Stimulated activated CD4-positive, alpha-beta T cell treated with anti-CD3 and anti-CD28 coated beads, TNF-alpha, amount 100 ng/mL, for 4 hours (primary cell): ENCODE measurements at places on chromosomes 11 and 22.

GRCh38 chr22:19177164-19178064 is 1.1 kb downstream of the SLC25A1 start:
- no peak for DNase-seq

DNA sequence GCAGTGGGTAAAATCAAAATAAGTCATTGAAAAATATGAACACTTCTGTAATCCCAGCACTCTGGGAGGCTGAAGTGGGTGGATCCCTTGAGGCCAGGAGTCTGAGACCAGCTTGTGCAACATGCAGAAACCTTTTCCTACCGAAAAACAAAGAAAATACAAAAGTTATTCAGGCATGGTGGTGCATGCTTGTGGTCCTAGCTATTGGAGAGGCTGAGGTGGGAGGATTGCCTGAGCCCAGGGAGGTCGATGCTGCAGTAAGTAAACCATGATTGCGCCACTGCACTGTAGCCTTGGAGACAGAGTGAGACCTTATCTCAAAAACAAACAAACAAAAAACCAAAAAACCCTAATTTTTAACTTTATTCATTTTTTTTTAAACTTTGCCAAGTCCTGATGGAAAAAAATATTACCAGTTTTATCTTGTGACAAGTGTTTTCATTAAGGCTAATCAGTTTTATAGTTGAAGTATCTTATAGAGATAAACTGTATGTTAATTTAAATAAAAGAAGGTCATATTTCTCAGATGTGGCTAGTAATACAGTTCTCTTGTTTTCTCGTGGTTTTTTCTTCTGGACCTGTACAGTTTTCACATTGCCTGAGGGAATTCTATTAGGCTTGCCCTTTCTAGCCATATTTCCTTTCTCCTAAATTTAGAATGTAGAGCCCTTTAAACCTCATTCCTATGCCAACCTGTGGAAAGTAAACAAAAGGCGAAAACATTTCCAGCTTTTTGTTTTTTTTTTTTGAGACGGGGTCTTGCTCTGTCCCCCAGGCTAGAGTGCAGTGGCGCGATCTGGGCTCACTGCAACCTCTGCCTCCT is 9.4 kb downstream of the HIPK3 start:
- DNase-seq = no peak

DNA sequence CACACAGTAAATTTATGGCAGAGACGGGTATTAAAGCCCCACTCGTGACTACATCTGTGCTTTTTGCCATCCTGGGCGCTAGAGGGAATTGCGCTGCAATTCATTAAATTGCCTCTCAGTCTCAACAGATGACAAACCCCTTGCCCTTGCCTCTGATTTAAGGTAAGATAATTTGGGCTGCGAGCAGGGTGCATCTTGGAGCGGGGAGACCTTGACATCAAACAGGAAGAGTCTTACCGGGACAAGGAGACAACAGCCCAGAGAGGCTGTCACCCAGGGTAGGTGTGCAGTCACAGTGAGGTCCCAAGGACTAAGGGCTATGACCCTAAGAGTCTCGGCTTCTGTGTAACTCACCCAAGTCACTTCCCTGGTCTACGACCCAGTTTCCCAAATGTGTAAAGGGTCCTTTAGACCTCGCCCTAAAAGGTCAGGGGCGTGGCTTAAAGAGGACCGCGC is 449 bp upstream of the TOM1 start:
- DNase-seq = peak; percentile 18

GRCh38 chr11:62149986-62150886 is 26.4 kb downstream of the INCENP start:
- DNase-seq = no peak

DNA sequence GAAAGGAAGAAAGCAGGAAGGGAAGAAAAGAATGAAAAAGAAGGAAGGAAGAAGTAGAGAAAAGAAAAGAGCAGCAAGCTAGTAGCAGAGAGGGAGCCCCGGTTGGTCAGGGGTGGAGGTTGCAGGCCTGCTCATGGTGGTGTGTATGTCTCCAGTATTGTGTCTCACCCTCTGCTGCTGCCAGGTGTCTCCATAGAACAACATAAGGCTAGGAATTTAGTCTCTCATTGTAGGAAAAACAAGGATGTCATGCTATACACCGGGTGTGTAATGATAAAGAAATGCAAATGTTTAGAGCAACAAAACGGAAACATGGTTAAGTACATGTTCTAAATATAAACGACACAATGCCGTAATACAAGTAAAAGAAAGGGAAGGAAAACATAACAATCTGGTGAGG is 342.5 kb downstream of the NTM start:
- DNase-seq = no peak

- no peak for DNase-seq
Measured at GRCh38 chr11:33509632-33510031, 191.0 kb downstream of the C11orf91 start.

DNA sequence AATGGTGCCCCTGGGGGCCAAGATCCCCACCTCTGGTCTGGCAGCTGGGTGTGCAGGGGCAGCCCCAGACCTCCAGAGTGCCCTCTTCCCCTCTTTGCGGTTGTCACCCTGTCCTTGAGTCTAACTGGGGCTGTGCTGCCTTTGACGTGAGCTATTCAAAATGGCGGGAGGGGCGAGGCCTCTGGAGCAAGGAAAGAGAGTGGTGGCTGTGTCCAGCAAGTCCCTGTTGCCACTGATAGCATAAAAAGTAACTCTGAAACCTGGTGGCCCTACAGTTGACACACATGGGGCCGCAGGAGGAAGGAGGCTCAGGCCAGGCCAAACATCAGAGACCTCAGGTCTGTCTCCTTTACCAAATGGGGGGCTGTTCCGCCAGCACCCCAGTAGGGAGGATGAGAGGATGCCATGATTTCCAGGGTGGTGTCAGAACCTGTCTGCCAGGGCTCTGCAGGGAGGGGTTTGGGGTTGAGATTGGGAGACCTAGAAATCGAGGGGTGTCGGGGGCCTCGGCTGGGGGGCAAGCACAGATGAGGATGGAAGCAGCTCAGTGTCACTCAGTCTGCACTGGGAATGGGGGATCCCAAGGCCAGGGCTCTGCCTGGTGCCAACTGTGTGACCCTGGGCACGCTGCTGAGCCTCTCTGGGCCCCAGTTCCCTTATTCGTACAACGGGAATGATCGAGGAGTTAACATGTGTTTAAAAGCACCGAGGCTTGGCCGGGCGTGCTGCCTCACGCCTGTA is 49.2 kb upstream of the KCNQ1OT1 start:
- no peak for DNase-seq

DNA sequence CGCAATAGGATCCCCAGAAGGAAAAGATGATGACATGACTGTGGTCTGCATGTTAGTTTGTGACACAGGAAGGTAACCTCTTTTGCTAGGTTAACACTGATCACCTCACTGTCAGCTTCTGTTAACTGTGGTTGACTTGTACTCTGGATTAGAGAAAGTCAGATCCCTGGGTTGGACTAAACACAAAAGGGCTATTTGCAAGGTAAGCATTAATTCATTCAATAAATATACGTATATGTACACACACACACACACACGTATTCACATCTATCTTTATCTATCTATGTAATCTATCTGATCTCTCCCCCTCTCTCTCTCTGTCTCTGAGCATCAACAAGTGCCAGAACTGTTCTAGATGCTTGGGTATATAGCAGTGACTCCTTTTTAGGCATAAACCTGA is 136.1 kb upstream of the SNX19 start:
- no peak for DNase-seq

GRCh38 chr11:47337229-47337924 is 15.1 kb downstream of the MYBPC3 start:
- no peak for DNase-seq

DNA sequence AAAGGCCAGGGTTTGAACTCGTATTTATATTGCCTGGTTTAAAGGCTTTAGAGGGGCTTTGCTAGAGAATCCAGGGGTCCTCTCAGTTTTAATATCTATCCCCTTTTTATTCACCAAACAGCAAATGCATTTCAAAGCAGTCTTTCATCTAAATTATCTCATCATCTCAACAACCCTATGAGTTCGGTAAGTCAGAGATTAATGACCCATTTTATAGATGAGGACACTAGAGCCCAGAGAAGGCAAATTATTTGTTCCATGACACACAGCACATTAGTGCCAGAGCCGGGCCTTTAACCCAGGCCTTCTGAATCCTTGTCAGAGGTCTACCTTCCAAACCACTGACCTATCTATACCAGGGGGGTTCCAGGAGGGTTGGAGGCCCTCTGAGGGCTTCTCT is 16.8 kb upstream of the YWHAH start:
- no peak for DNase-seq

DNA sequence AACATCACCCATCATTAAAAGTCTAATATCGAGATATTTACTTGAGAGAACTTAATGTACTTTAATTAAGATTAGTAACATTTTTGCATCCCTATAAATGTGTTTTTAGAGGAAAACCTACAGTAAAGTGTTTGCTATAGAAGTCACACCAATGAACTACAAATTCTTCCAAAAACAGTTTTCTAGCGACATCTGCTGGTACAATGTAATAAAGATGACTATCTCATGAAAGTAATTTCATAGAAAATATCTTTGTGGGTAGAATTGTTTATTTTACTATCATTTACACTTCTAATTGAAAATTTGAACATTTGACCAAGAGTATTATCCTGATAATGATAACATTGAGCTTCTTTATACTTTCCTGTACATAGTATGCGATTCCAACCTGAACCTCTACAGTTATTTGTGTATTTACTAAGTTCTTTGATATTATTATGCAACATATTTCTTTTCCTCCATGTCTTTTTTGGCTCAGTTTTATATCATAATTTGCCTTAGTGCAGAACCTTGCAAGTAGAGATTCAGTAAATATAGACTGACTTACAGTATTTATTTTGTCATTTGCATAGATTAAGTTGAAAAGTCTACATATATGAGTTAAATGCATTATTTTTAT is 252.7 kb downstream of the TMEM135 start:
- no peak for DNase-seq

DNA sequence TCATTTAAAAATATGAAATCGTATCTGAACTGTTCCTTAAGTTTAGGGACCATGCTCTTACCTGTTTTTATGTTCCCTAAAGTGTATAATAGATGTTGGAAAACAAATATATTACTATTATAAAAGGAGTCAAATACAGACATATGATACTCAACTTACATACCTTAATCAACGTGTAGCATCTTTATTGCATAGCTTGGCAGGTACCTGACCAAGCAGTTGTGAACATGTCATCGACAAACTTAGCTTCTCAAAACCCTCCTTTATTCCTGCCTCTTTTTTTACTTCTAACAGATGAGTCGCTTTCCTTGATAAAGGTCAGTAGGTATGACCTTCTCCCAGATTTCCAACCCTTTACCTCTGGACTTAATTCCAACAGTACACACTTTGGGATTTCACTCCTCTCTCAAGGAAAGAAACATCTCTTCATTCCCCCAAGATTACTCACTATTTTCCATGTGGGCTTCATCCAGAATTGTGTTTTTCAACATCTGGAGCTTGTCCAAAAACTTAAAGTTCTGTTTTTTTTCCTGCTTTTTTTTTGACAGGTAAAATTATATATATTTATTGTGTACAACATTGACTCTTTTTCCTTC is 11.9 kb downstream of the HIPK3 start:
- DNase-seq = no peak

DNA sequence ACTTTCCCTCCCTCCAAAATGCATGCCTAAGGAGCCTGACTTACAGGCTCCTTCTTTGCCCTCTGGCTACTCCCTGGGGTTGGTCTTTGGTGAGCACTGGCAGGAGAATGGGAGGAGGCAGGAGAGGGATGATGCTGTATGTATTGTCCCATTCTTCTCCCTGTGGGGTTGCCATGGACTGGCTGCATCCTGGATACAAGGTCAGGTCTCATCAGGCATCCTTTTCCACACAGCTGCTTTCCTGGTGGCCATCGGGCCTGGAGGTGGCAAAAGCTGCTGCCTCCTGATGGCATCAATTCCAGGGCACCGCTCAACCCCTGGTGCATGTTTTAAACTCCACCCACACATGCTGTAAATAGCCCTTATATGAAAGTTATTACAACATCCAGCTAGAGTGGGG is 257.2 kb downstream of the ETS1 start:
- DNase-seq = no peak

DNA sequence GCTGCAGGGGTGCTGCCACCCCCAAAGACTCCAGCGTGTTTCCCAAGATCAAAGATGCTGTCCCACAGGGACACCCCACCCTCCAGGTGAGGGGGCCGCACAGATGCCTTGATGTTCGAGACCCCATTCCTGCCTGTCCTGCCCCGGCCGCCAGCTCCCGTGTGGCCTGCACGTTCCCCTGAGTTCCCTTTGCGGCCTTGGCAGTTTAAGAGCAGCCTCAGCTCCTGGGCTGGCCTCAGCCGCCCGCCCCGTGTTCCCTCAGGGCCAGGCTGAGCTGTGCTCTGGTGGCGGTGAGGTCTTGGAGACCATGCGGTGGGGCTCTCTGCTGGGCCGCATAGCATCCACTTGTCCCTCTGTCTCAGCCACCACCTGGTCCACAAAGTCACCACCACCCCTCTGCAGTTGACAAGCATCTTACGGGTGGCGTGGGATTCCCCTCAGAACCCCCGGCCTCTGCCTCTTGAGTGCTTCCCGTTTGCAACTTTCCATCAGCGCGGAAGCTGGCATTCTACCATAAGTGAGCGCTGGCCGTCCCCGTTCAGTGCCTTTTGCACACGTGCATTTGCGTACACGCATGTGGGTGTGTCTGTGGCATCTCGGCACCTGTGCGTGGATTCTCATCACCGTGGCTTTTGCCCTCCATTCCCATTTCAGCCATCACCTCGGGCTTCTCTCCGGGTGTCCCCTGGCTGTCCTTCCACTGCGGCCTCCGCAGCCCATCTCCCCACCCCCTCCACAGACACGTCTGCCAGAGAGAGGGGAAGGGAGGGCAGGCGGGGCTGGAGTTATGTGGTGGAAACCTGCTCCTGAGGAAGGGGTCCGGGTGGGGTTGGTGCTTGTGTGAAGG is 35.9 kb downstream of the CTTN start:
- no peak for DNase-seq

- DNase-seq = no peak
Measured at GRCh38 chr11:122717264-122717867, 61.8 kb downstream of the UBASH3B start.

DNA sequence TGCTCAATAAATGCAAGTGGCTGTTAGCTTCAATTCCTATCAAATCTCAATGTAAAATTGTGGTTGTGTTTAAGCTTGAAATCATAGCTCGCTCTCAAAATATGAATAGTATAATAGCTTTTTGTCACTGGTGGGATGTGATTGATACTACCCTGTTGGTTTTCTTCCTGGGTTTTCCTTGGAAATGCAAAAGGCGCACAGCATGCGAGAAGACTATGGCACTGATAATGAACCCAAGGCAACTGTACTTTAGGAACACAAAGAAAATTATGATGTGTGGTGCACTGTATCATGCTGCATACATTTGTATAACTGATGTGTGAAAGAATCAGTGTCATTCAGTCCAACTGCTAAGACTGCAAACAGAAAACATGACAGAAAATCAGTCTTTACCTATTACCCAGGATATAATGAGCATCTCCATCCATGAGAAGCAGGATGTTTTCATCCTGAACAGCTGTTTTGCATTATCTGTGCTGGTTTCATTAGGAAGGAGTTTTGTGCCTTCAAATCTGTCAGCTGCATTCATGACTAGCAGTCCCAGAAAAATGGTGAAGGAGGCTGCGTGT is 101.2 kb downstream of the TRPC6 start:
- DNase-seq = no peak

DNA sequence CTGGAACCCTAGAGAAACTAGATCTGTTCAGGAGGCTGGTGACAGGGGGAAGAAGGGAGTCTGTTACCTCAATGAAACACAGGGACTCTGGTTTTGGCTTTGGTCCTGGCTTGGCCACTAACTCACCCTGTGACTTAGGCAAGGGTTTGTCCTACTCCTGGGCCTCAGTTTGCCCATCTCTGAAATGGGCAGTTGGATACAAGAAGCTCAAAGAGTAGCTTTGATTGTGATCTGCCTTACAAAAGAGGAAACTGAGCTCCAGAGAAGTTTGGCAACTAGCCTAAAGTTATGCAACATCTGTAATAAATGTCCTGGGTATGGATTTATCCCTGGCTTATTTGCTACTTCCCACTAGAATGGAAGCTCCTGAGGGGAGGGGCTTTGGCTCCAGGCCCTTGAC is 24.0 kb upstream of the LMO1 start:
- no peak for DNase-seq
